ENCODE measurements at places on chromosomes 6 and 20.

DNA sequence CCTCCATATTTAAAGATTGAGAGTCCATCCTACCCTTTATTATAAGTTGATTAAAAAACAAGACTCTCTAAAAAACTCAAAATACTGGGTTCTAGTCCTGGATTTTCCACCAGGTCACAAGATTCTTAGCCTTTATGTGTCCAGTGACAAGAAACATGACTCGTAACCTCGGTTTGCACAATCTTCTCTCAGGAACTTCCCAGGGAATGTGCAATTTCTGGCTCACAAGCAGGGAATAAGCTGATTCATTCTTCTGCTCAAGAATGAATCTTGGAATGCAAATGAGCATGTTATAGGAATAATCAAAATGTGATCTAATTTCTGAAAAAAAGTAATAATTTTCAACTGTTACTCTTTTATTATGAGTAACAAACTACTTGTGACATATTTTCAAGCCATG is 45.1 kb downstream of the OGFRL1 start:
- peak; percentile 93 for DNase-seq

- no peak for DNase-seq
Measured at GRCh38 chr20:51597389-51598231, 55.1 kb upstream of the NFATC2 start.

DNA sequence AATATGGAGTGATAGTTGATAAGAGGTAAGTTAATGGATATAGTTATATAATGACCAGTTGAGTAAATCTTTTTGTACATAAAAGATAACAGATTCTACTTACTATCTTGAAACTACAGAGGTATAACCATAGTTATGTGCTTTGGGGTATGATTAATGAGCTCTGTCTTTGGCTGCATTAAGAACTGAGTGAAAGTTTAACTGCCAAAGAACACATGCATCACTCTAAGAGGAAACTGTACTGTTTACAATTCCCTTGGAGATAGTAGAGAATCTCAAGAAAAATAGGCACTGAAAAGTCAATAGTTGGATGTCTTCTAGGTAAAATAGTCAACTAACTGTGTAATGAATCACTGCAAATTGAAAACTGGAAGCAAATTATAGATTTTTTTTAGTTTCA is 1129.5 kb downstream of the EPHA7 start:
- DNase-seq = no peak

DNA sequence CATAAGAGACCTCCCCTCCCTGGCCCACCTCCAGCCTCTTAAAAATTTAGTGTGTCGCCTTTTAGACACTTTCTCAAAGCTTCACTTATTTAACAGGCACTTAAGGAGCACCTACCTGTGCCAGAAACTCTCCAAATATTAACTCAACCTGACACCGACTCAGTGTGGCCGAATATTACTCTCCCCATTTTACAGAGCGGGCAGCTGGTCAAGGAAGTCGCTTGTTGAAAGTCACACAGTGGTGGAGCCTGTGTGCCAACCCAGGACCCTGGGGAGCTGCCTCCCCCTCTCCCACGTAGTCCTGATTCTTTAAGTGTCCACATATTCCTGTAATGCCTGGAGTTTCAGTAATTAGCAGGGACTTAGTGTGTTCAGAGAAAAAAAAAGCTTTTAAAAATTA is 1.0 kb upstream of the PMEPA1 start:
- DNase-seq = no peak

GRCh38 chr6:106113256-106113959 is 27.3 kb downstream of the PRDM1 start:
- DNase-seq = peak; percentile 23

- no peak for DNase-seq
Measured at GRCh38 chr6:137025786-137026730, 18.7 kb downstream of the IL20RA start.

All from cardiac fibroblast (primary cell).